ENCODE measurements at places on chromosomes 16 and 17.

DNA sequence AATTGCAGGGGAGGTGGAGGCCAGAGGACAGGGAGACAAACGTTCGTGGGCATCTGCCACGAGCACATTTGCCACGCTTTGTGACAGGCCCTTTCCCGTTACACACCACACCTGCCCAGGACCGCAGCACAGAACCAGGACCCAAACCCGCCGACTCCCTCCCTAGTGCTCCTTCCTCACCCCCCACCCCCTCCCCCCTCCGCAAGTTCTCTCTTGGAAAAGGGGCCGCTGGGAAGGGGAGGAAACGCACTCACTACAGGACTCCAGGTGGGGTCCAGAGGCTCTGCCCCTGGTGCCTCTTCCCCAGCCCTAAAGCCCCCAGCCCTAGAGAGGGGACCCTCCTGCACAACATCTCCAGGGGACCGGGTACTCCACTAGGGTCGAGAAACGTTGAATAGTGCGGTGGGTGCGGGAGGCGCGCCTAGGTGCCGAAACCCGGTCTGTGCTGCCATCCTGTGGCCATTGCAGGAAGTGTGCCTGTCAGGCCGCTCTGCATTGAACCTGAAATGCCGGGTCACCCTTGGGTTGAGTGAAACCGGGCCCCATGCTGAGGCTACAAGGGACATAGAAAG lies 21.9 kb upstream of the EIF1 start:
- DNase-seq, result peak; percentile 89

DNA sequence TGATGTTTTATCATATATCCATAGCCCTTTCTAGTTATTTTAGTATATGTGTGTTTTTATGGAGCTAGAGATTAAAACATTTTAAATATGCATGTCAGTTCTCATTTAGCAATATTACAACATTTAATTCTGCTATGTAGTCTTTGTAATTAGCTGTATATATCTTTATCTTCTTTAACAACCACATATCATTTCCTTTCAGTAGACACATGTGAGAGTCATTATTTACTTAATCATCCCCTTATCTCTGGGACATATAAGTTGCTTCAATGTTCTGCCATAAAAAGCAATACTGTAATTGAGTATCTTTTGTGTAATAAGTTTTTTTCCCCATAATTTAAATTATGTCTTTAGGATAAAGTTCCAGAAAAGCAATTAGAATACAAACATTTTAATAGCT lies 52.0 kb upstream of the CLEC3A start:
- no peak for DNase-seq

GRCh38 chr17:80492343-80493136 lies 16.1 kb upstream of the NPTX1 start:
- DNase-seq, result no peak

GRCh38 chr16:89557690-89558490 lies 2.6 kb upstream of the RPL13 start:
- no peak for DNase-seq

DNA sequence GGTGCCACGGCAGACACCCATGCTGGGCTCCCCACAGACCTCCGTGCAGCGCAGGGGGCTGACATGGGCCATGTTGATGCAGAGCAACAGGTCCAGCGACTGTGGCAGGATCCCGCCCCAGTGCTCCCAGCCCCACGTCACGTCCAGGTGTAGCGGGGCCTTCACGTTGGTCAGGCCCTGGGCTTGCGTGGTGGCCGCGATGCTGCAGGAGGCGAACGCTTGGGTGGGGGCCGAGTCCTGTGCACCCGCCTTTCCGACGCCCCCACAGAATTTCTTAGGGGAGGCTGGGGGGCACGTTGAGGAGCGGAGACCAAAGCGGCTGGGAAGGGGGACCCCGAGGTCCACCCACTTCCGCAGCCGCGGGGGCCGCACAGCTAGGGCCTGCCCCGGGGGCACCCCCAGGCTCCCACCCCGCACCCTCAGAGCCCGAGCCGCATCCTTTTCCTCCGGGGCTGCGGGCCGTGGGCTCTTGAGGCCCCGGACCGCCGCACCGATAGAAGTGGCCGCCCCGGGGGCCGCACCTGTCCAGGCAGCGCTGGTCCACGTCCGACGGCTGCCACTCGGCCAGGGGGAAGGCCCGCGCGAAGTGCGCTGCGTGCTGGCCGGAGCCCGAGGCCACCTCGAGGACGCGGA lies 416 bp downstream of the METTL26 start:
- peak; percentile 64 for DNase-seq

DNA sequence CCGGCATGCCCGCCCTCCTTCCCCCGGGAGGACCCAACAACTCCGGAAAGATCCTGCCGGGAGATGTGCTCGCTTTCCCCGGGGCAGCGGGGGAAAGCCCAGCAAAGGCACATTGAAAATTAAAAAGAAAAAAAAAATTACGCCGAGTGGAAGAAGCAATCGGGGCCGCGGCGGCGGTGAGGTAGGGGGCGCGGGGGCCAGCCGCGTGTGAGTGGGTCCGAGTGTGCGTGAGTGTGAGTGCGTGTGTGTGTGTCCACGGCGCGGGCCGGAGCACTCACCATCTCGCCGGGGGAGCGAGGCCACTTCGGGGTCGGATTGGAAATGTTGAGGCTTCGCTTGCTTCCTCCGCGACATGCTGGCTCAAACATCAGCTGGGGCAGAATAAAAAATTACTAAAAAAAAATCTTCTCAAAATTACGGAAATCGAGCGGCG lies at the start of gene SALL1:
SALL1 (minus strand) TSS at position 383 of the 433 bp plus-strand sequence; CDS start at position 354, 29 bp downstream.
- no peak for DNase-seq

DNA sequence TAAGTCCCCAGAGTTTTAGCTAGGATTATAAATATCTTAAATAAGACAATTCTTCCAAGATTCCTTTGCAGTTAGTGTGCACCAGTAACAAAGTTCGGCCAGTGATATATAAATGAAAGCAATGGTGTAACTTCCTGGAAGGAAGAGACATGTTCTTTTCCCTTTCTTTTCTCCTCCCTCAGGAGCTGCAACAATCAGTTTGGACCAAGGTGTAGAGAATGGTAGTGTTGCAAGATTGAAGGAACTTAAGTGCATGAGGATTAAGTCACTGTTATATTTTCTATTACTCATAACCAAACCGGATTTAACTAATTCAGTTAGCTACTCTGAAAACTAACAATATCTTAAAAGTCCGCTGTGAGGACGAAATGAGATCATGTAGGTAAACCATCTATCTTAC lies 68.9 kb upstream of the KCNJ16 start:
- DNase-seq, result no peak

DNA sequence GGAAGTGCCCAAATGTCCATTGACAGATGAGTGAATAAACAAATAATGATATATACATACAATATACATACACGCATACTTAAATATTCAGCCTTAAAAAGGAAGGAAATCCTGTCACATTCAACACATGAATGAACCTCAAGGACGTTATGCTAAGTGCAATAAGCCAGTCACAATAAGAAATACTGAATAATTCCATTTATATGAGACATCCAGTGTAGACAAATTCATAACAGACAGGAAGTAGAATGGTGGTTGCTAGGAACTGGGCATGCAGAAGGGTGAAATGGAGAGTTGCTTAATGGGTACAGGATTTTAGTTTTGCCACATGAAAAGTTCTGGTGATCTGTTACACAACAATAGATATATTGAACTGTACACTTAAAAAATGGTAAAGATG lies 8.8 kb upstream of the ITGB4 start:
- DNase-seq, result no peak

GRCh38 chr17:43027091-43028032 lies 2.3 kb downstream of the RND2 start:
- no peak for DNase-seq

DNA sequence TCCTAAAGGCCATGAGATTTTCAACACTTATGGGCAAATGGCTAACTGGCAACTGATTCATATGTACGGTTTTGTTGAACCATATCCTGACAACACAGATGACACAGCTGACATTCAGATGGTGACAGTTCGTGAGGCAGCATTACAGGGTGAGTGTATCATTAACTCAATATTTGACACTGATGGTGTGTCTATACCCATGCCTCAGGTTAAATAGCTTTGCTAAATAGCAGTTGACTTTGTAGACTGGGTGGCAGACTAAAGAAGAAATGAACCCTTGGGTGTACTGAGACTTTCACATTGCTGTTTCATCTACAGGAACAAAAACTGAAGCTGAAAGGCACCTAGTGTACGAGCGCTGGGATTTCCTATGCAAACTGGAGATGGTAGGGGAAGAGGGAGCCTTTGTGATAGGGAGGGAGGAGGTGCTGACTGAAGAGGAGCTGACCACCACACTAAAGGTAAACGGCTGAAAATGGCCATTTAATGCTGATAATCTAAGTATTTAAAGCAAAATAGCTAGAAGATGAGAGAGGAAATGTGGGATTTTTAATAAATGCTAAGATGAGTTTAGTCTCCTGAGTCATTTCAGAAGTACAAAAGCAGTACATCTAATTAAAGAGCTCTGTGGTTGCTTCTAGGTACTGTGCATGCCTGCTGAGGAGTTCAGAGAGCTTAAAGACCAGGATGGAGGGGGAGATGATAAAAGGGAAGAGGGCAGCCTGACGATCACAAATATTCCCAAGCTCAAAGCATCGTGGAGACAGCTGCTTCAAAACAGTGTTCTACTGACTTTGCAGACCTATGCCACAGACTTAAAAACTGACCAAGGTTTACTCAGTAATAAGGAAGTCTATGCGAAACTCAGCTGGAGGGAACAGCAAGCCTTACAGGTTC lies 3.0 kb downstream of the SETD6 start:
- no peak for DNase-seq

DNA sequence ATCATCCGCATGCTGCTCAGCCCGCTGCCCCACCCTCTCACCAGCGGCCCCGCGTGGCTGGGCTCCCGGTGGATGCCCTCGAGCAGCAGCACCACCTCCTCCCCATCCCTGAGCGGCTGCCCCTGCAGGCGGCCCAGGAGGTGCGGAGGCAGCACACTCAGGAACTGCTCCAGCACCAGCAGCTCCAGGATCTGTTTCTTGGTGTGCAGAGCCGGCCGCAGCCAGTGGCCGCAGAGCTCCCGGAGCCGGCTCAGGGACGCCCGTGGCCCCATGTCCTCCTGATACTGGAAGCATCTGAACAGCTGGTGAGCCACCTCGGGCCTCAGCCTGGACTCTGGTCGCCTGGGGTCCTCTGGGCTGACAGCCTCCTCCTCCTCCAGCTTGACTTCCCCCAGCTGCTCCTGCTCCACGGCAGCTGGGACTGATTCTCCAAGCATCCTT lies 6.6 kb downstream of the ZSCAN10 start:
- no peak for DNase-seq

GRCh38 chr17:36629970-36630502 lies 28.7 kb downstream of the MRM1 start:
- peak; percentile 5 for DNase-seq

GRCh38 chr16:2471016-2471652 lies at the start of gene NTN3:
NTN3 (plus strand) TSS chr16:2471297; CDS start chr16:2471702, 405 bp downstream.
- peak; percentile 57 for DNase-seq

DNA sequence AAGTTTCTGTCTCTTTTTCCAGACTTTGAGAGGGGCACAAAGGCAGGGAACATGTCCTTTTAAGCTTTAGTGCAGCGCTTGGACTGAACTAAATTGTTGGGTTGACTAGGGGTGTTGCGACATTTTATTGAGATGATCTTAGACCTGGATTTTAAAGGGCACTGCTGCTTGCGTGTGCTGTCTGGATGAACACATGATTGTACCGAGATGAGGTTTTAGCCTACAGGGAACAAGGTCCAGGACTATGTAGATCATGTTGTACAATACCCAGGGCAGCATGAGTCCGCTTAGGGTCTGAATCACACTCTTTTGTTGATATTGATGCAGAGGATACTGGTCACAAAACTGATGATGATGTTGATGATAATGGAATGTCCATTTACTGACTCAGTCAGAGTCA lies 5.2 kb upstream of the RGS9 start:
- DNase-seq, result no peak

GRCh38 chr16:24844101-24845030 lies 1.4 kb upstream of the SLC5A11 start:
- DNase-seq, result peak; percentile 85

DNA sequence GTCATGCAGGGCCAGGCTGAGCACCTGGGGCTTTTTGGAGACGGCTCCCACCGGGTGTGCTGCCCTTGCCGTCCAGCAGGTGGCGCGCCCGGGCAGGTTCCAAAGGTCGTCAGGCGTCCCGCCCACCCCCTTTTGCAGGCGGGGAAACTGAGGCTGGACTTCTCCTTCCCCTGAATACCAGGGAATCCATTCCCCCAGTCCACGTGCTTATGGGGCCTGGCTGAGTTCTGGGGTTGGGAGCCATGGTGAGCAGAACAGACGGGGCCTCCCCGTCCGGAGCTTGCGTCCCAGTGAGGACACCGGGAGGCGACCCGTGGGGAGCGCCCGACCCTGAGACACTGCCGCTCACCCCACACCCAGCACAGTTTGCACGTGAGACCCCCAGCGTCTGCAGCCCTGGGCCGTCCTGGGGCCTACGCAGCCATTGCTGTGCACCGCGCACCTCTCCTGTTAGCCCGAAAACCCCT lies 51.8 kb upstream of the JPH3 start:
- peak; percentile 30 for DNase-seq
